ENCODE measurements at places on chromosomes 1 and 21.

DNA sequence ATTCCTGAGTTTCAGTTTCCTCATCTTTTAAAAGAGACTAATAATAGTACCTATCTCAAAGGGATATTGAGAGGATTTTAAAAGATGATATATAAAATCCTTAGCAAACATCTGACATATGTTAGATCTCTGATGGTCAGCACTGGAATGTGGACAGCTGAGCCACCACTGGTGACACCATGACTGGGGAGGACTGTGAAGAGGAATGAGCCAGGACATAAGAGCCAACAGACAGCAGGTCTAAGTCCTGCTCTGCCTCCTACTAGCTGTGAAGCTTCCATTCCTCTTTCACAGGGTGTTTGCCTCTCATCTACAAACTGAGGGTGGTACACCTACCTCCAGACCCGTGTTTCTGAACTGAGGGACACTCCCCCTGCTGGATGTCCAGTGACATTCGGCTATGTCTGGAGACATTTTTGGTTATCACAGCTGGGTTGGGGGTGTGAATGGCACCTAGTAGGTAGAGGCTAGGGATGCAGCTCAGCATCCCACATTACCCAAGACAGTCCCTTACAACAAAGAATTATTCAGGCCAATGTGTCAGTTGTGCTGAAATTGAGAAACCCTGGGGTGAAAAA is 109.1 kb upstream of the OLIG2 start:
- DNase-seq = no peak

DNA sequence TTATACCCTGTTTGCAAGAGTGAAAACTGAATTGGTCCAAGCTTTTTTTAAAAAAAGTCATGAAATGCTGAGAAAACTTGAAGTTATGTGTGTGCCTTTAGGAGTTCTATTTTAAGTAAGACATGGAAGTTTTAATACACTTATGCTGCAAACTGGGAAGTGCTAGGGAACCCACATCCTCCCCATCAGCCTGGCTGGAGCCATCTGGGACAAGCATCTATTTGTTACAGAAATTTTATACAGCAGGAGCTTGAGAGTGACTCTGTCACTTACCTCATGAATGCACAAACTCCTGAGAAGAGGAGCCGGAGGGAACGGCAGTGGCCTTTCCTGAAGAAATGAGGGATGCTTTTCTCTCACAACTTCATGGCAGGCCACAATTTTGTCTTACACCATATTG is 78.2 kb upstream of the SLC44A3 start:
- no peak for DNase-seq

DNA sequence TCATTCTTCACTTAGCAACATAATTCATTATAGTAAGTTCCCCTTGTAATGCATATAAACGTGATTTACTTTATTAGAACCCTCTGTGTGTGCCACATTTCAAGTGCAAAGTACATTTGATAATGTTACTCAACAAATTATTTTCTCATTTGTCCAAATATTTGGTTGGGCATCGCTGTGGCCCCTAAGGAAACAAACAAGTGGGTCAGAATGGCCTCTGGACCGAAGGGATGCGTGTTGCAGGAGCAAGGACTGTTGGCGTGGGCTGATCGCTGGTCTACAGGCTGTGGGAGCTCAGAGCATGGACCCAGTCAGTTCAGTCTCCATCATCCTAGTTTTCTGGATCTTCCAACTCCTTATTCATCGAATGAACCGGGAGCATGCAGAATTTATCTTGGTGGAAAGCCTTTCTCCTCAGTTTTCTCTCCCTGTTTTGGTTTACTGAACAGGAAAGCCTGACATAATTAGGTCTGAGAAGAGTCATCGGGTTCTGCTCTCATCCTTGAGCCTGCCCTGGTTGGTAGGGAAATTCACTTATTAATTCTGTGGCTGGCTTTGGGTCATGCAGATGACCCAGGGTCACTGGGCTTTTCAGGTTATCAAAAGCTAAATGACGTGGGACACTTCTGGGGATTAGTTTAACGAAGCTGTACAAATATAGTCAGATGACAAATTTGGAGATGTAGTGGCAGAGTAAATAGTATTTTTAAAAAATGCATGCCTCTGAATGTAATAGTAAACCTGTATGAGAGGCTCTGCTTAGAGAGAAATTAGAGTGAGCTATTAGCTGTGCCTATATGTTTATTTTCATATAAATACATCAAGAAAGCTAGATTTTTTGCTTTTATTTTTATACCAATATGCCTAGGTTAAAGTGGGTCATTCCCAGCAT is 200.2 kb downstream of the SDCCAG8 start:
- DNase-seq = no peak

GRCh38 chr1:67833602-67833940 is 304 bp upstream of the GNG12 start:
- no peak for DNase-seq

- no peak for DNase-seq
Measured at GRCh38 chr21:16570171-16570570, 840.4 kb downstream of the USP25 start.

GRCh38 chr1:16921391-16922185 is at the start of gene CROCC:
Gene CROCC, plus strand, starts transcription at chr1:16921931. Its CDS starts 88 bp downstream, at chr1:16922019.
- no peak for DNase-seq

- DNase-seq = no peak
Measured at GRCh38 chr1:229570891-229571516, 12.5 kb upstream of the ABCB10 start.

All from RCC 7860 (cell line).